Gastrocnemius medialis (tissue), 4 donors: ENCODE measurements at places on chromosomes 7 and 10.
A peak's percentile ranks its signal among the peaks of the same experiment; 100 is the strongest.

GRCh38 chr10:133104963-133105640, 17.4 kb downstream of the ADGRA1 start:
- DNase-seq, result no peak

- DNase-seq, result no peak
Observed at GRCh38 chr10:33353853-33354252, 19.4 kb upstream of the NRP1 start.

- DNase-seq, result no peak
Observed at GRCh38 chr7:30842542-30843451, 68.9 kb upstream of the AQP1 start.

DNA sequence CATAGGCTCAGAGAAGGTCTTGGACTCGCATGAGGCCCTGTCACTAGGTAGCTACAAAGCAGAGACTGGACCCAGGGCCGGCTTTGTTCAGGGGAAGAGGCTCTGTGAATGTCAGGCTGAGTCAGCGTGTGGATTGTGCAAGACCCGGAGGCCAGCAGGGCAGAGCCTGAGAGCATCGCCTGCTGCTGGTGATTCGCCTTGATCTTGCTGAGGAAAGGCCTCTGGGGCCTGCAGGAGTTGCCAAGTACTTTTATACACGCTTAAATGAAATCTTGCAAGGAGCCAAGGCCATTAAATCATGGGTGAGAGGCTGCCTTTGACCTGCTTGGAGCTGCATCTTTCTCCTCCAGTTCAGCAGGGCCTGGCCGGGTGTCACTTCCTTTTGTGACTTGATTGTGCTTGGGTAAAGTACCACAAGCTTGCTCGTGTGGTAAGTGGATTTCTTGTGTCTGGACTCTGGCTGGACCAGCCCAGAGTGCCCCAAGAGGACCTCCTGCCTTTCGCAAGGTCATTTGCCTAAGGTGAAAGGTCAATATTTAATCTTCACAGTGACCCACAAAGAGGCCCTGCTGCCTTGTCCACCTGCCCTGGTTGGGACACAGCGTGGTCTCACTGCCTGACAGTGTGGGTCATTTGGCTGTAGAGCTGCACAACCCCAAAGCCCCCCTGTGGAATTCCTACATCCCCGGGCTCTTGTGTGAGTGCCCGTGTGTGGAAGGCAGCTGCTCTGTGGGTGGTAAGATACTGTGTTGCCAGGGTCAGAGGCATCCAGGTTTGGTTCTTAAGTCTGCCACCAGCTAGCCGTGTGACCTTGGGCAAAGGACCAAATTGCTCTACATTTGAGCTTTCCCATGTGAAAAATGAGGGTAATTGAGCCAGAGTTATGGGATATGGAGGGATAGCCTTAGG, 38.6 kb upstream of the SH2D4B start:
- peak; percentile 92 for DNase-seq

- DNase-seq, result no peak
Observed at GRCh38 chr7:47648275-47648925, 66.5 kb upstream of the TNS3 start.

GRCh38 chr10:36888925-36889573, 236.3 kb upstream of the ANKRD30A start:
- no peak for DNase-seq

- no peak for DNase-seq
Observed at GRCh38 chr10:48807791-48808470, 123.3 kb downstream of the WDFY4 start.

- DNase-seq, result no peak
Observed at GRCh38 chr10:15144788-15145187, 23.7 kb downstream of the NMT2 start.

- no peak for DNase-seq
Observed at GRCh38 chr10:71404503-71405295, 8.0 kb downstream of the CDH23 start.

DNA sequence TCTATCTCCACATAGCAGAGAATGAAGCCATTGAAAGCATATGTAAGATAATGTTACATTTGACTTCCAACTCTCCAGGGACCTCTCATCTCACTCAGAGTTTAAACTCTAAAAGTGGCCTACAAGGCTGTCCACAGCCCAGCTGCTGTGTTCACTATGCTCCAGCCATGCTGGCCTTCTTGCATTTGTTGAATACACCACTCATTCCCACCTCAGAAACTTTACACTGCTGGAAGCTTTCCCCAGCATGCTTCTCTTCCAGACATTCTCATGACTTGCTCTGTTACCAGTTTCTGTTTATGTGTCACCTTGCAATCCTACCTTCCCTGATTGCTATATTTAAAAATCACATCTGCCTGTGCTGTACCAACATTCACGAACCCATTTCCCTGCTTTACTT, 167.2 kb downstream of the WNT2 start:
- DNase-seq, result peak; percentile 39

- DNase-seq, result no peak
Observed at GRCh38 chr7:40544871-40545303, 410.1 kb downstream of the SUGCT start.

DNA sequence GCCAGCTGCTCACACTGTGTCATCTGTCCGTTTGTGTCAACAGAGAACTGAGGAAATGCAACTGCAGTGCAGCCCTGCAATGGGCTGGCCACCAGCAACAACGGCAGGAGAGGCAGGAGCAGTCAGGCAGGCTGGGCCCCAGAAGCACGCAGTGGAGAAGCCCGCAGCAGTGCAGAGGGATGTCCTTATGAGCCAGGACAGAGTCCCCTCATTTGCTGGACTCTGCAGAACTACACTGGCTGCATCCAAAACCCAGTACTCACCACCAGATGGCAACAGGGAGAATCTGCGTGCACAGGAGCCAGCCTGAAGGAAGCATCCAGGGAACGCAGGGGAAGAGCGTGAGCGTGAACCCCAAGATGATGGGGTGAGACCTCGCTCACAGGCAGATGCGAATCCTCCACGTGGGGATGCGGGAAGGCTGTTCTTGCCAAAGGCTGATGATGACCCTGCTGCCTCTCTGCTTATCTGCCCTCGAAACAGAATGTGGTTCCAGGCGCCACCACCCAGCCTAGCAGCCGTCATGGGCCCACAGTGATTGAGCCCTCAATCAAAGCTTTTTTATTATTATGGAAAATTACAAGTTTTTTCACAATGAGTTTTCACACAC, 232.1 kb downstream of the PTPRN2 start:
- no peak for DNase-seq

- no peak for DNase-seq
Observed at GRCh38 chr10:48973065-48973464, 33.4 kb upstream of the LRRC18 start.

GRCh38 chr10:8323428-8324054, 269.1 kb downstream of the GATA3 start:
- DNase-seq, result no peak

- no peak for DNase-seq
Observed at GRCh38 chr7:44153948-44154335, 12.8 kb upstream of the MYL7 start.

- DNase-seq, result no peak
Observed at GRCh38 chr7:104296900-104297299, 31.5 kb upstream of the LHFPL3 start.

DNA sequence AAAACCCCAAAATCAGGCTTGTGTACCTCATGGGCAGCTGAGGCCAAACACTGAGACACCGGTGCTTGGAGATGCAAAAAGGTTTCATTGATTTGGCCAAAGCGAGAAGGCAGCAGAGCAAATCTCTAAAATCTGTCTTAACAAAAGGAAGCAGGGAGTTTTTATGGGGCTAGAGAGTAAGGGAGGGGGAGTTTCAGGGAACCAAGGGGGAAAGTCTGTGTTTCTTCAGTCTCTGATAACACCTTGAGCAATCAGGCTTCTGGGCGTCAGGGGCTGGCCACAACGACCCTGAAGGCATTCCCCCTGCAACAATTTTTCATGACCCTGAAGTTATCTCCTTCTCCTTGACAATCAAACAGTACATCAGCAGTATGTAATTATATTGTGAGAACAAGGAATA, 2.7 kb upstream of the ZNF786 start:
- DNase-seq, result no peak

- DNase-seq, result no peak
Observed at GRCh38 chr7:17142831-17143541, 155.5 kb upstream of the AHR start.

DNA sequence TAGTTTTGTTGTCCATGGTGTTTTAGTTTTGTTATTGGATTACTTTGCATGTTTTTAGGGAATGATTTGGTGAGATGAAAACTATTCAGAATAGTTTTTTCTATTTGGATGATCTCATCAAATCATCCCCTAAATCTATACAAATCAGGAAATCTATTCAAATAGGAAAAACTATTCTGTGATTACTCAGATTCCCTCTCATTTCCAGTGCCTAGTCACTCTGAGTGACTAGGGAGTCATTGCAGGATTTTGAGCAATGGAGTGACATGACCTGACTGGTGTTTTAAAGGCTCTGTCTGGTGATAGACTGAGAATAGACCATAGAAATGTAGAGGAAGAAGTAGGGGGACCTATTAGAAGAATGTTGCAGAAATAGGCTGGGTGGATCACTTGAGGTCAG, 72.4 kb downstream of the TPST1 start:
- DNase-seq, result no peak

GRCh38 chr10:13412894-13413293, 64.8 kb upstream of the SEPHS1 start:
- DNase-seq, result no peak

GRCh38 chr10:66695046-66695445, 230.8 kb upstream of the LRRTM3 start:
- no peak for DNase-seq

GRCh38 chr10:97574374-97575126, 2.0 kb downstream of the ANKRD2 start:
- DNase-seq, result peak; percentile 95

DNA sequence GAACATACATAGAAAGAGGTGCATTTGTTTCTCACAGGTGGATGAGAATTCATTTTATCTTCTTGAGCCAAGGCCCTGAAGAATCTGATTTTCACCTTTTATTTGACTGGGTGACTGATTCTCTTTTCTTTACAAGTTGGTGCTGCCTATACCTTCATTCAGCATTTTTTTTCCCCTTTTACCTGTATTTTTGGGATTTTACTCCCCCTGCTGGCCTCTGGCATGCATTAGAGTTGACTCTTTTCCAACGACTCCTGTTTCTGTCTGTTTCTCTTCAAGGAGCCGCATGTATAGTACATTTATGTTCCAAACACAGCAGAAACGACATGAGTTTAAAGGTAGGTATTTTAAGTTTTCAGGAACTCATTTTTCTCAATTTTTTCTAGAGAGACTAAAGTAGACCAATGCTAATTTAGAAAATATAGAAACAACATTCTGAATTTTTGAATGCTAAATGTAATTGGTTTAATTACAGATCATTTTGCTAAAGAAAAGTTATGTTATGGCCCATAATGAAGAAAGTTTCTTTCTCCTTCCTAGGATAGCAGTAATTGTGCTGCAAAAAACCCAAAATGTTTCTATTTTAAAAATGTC, 149.8 kb upstream of the HDAC9 start:
- DNase-seq, result no peak

GRCh38 chr7:135231686-135232085, 2.0 kb upstream of the STRA8 start:
- DNase-seq, result no peak

GRCh38 chr10:78830062-78830975, 238.4 kb upstream of the ZMIZ1 start:
- DNase-seq, result no peak

DNA sequence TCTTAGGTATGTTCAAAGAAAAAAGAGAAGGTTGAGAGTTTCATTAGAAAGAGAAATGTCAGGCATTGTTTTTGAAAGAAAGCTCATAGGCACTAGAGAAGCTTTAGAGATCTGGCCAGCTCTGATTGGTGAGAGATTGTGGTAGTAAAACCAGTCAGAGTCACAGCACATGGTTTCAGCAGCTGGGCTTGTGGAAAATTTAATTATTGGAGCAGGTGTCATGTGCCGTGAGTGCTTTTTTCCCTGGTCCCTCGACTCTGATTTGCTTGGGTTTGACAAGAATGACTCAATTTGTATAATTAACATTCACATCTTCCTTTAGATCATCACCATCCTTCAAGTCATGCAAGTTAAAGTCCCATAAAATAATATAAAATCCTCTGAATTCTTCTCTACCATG, 35.2 kb downstream of the MRPL32 start:
- no peak for DNase-seq

DNA sequence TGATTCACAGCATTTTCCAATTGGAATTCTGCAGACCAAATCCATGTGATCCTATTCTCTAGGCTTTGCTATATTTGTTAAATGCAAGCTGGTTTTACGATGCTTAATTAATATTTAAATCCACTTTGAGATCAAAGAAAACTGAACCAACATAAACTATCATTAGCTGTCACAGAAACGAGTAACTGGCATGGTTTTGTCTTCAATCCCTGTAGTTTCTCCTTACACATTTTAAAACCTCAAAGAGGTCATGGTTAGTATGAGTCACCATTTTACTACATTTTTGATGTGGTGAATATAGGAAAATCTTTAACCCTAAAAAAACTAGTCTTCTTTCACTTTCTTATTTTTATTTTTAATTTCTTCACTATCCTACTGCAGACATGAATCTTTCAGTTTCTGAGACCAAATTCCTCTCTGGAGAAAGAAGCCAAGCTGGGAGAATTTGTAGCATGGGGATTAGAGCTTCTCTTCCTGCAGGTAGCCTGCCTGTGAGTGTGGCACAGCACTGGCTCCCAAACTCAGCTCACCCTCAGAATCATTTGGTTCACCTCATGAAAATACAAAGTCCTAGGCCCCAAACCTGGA, 8.7 kb upstream of the LIPM start:
- DNase-seq, result no peak

DNA sequence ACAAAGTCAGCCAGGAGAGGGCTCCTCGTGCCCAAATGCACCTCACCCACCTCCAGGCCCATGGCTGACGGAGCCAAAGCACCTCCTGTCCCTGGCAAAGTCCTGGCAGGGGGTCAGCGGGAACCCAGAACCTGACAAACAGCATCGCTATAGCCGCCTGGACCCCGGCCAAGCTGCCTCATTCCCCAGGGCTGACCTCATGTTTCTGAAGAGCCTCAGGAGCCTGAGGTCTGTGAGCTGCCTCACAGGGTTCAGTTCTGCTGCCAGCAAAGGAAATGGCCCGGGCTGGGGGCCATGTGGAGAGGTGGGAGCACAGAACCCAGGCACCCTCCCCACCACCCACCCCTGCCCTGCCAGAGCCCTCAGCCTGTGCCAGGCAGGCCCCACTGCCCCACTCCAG, 4.2 kb upstream of the NANOS1 start:
- DNase-seq, result peak; percentile 88

DNA sequence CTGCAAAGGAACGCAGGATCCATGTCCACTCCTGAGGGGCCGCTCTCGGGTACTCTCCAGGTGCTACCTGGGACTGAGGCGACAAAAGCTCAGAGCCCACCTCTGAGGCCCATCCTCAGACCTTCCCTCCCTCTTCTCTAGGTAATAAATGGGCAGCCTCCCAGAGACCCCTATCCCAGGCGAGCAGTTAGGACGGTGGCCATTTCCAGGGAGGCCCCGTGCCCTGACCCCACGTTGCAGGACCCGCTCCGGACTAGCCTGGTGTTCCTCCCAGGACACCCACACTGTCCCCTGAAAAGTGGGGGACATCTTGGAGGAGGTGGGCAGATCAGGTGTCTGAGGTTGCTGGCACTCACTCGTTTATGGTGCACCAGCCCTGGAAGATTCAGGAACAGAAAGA, 44.3 kb downstream of the PRKAG2 start:
- DNase-seq, result no peak
